ENCODE measurements at places on chromosomes 6 and 20.
A peak's percentile ranks its signal among the peaks of the same experiment; 100 is the strongest.

DNA sequence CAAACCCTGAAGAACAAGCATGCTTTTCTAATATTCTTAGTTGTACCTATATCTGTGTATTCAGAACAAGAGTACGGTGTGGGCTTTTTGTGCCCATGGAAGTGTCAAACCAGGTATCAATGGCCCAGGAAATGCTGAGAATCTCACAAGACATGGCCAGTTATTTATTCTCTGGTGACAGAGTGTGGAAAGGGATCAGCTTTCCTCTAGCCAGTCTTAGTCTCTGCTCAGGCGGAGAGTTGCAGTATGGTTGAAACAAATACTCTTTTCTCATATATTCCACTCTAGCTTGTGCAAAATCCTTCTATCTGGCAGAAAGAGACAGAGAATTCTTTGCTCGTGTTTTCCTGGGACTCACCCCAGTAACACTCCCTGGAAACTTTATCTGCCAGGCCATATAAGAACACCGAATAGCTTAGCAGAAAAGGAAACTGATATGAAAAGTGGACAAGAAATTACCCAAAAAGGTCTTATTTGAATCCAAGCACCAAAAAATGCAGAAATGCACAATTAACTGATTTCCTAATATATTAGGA is 173.3 kb upstream of the RSPO3 start:
- no peak for DNase-seq

DNA sequence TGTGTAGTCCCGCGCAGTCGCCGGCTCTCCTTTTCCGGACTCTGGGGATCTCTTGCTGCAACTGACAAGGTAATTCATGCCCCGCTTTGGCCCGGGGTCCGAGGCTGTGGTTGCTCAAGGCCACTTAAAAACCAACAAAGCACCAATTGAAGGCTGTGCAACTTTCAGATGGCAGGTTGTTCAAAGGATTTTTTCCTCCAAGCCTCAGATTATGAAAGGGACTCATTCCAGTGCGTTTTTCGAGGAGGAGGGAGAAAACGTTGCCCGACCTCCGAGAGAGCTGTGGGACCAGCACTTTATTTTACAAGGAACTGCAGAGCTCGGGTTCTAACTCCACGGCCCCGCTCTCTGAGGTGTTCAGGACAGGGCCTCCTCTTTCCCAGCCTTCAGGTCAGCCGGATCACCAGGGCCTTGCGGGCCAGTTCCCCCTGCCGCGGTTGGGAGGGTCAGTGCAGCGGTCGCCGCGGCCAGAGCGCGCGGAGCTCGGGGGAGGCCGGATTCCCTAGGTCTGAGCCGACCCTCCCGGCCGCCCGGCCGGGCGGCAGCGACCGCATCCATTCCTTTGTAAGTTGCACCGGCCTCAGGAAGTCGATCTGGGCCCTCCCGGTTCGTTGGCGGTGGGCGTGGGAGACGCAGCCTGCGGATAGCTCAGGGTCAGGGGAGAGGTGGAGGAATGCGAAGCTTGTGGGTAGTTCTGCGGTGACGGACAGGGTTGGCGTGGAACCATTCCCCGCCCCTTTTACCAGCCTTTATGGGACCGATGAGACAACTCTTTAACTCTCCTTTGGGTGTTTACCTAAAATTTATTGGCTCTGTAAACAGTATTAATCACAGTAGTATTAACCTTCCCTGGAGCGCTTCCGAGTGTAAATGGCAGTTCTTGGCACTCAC is 1.6 kb downstream of the UTRN start:
- peak; percentile 94 for DNase-seq

DNA sequence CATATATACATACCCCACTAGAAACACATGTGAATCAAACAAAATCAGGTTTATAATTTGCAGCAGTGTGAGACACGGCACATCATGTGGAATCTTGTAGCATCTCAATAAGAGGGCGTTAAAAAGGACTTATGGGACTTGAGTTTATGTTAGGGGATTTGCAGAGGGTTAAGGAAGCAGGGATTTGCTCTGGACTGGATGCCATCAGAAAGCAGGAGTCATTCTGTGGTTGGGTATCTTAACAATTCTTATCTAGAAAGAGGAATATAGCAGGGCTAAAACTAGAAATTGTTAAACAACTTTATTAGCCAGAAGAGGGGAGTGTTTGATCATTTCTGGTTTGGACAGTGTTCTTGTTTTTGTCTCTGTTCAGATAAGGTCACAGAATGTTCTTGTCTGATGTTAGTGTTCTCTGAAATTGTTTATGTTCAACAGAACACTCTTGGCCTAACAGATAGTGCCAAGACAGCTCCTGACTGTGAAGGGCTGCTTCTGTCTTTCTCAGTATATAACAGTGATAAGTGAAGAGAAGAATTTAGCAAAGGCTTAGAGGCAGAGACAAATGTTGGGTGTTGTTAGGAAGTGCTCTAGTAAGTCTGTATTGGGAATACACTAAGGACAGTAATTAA is 39.2 kb downstream of the LIN28B start:
- peak; percentile 72 for DNase-seq

DNA sequence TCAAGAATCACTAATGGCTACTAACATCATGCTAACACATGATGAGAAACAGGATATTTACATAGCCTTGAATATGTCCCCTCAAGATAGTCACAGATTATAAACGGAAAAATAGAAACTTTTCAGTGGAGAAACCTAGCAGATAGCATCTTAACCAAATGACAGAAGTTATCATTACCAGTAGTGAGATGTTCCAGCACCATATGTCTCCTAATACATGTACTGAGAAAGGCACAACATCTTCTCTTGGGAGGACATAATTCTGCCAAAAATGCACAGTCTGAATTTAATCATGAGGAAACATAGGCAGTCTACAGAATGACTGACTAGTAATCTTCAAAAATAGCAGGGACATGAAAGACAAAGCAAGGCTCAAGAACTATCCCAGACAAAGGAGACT is 19.9 kb upstream of the PRIM2 start:
- DNase-seq: no peak

DNA sequence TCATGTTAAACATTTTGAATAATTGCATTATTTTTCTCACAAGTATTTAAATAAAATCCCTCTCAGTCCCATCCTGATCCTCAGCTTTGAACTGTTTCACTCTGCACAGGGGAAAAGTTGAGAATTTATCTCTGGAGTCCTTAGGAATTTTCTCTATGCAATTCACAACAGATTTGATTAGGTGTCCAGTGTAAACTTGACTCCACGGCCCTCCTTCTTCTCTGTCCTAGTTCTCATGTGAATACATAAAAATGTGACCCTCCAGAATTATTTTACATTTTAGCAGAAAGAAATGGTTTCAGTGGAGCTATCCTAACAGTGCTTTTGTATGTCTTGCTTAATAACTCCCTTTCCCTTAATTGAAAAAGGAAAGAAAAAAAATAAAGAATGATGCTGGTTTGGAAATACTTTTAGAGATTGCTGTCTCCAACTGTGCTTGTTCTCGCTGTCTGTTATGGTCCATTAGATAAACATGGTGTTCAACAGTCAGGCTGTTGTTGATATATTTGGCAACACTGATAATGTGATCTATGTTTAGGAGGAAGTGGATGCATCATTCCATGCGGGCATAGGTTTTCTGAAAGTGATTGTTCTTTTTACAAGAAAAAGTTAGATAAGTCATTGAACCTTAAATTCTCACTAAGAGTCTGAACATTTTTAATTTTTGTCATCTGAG is 599.4 kb upstream of the CITED2 start:
- DNase-seq: peak; percentile 90

- DNase-seq: peak; percentile 84
These were observed 2.8 kb upstream of the GINM1 start for GRCh38 chr6:149563203-149563927.

GRCh38 chr6:169555971-169556617 is 145.7 kb downstream of the WDR27 start:
- no peak for DNase-seq

DNA sequence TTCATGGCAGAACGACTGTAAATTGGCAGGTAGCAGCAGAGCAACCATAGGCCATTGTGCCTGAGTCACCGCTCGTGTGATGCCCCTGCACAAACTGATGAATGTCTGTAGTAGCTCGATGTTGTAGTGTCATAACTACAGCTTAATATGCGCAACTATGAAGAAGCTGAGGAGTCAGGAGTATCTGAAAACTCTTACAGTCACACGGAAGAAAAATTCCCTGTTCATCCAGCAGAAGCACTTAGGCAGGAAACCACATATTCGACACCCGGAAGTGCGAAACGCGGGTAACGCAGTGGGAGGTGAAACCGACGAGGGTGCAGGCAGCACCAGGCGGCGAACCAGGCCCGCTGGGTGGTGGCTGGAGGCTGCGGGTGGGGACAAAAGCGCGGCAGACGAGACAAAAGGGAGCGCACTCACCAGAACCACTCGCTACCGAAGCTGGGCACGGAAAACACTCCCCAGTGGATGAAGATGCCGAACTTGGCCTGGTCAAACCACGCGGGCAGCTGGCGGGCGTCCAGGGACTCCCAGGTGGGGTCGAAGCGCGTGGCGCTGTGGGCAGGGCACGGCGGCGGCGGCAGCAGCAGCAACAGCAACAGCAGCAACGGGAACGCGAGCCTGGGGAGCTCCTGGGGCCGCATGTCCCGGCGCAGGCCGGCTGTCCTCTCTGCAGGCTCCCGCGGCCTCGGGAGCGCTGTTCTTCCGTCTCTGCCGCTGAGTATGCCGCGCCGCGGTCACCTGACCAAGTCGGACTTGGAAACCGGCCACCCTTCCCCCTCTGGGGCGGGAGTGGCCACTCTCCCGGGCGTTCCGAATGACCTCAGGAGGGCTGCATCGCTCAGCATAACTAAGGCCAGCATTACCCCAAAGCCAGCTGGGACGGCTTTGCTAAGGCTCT is at the start of gene FUCA2:
TSS of gene FUCA2 (minus strand) at position 730 of the 901 bp plus-strand sequence. CDS start at position 644, 86 bp downstream.
- DNase-seq: peak; percentile 81

- no peak for DNase-seq
These were observed 21.2 kb upstream of the NOP56 start for GRCh38 chr20:2631228-2631627.

- DNase-seq: no peak
These were observed at the start of gene XKR7 for GRCh38 chr20:31967830-31968249. Gene XKR7, plus strand, starts transcription at chr20:31968151. Its CDS starts 25 bp downstream, at chr20:31968176.

DNA sequence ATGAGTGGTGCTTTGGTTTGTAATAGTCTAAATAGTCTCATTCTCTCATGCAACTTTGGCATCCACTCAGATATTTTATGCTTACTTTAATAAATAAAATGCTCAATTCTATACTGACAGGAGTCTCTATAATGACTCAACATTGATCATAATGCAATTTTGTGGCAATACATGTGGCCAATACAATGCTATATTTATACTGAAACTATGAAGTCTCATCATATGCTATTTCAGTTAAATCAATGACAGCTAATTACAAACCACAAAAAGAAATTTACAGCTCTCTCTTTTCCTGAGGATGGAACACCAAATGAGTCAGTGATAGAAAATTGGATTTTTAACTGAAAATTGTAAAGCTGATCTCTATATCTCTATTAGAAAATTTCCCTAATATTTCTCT is 77.1 kb downstream of the WASF1 start:
- no peak for DNase-seq

- DNase-seq: no peak
These were observed 74.0 kb downstream of the ANKRD6 start for GRCh38 chr6:89506716-89507617.

- peak; percentile 59 for DNase-seq
These were observed 58.7 kb upstream of the SLC2A12 start for GRCh38 chr6:134111062-134111677.

GRCh38 chr20:16842486-16843120 is 94.4 kb downstream of the OTOR start:
- no peak for DNase-seq

DNA sequence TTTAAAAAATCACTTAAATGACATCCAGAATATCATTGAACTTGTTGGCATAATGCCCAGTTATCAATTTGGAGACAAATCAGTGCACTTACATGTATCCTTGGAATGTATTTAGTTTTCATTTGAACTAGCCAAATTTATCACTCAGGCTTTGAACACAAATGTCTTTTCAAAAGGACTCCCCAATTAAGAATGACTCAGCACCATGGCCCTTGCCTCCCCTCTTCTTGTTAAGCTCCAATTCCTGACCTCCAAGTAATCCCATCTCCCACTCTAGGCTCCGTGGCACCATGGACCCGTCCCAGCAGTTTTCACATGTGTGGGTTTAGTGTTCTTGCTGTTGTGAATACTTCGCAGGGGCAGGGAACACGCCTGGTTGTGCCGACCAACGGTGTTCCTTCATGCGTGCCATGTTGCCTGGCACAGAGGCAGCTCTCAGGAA is 2.7 kb downstream of the AKAP12 start:
- DNase-seq: no peak

- no peak for DNase-seq
These were observed 28.1 kb downstream of the KIF13A start for GRCh38 chr6:17959302-17959701.

DNA sequence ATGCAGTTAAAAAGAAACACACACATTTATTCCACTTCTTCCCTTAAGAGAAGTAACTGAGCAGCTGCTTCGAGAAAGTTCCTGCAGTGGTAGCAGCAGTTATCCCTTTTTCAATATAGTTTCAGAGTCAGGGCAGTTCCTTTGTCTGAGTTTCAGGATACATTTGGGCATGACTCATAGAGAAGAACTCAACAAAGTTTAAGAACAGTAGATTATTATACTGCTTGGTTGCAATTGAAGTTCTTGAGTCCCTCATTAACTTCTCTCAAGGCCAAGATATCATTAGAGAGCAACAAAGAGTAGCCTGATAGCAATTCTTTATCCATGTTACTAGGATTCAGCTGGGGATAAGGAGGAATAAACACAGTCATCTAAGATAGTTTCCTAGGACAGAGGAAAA is 54.4 kb downstream of the TPD52L1 start:
- no peak for DNase-seq

GRCh38 chr6:87705070-87705691 is 3.1 kb upstream of the AKIRIN2 start:
- DNase-seq: no peak

- peak; percentile 34 for DNase-seq
These were observed 122.2 kb downstream of the MTFR2 start for GRCh38 chr6:136127873-136128272.

DNA sequence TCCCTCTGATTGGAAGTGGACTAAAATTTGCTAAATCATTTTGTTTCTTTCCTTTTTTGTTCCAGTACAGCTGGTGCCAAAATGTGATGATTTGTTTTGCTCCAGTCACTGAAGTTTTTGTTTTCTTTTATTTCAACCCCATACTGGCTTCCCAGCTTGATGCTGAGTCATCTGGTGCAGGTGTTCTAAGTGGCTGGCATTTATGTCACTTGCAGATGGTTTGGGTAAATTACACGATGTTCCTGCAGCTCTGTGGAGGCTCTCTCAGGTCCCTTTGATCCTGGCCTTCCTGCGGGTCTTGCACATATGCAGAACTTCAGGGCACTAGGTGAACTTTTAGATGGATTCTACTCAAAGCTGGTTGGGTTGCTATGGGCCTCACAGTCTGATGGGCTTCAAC is 577.7 kb downstream of the HAO1 start:
- peak; percentile 19 for DNase-seq

DNA sequence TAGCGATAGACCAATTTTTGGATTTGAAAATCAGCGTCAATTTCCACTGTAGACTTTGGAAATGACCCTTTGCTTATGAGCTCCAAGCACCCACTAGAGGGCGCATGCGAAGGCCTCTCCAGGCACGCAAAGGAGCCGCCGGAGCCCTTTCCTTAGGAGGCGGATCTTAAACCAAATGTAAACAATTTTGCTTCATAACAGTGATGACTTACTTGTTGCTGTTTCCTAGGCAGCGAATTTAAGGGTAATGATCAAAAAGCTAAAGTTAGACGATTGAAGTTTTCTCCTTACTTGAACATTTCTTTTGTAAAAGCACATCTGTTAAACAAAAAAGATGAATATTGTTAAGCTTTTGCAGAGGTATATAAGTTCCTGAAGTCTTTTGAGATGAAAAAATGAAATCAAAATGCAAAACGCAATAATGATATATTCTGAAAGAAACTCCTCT is 29.2 kb upstream of the EXOC2 start:
- DNase-seq: peak; percentile 77

- DNase-seq: no peak
These were observed 48.7 kb downstream of the SLC35F1 start for GRCh38 chr6:117955684-117956256.
